Stimulated activated CD4-positive, alpha-beta T cell treated with anti-CD3 and anti-CD28 coated beads, Interleukin-1b, Interleukin-23, amount 100 ng/mL, for 48 hours (primary cell): ENCODE measurements at places on chromosomes 13 and 19.

GRCh38 chr13:40077396-40078027, 422.1 kb downstream of the COG6 start:
- DNase-seq = no peak

GRCh38 chr19:41695745-41696144, 7.7 kb upstream of the CEACAM7 start:
- DNase-seq = no peak

GRCh38 chr13:32840989-32841713, 175.1 kb upstream of the KL start:
- no peak for DNase-seq

- DNase-seq = no peak
These were observed 1237.7 kb upstream of the PCDH20 start for GRCh38 chr13:62653371-62653770.

- DNase-seq = no peak
These were observed 82.4 kb downstream of the RYR1 start for GRCh38 chr19:38515896-38516295.

GRCh38 chr13:22227895-22228294, 557.0 kb downstream of the FGF9 start:
- DNase-seq = no peak

DNA sequence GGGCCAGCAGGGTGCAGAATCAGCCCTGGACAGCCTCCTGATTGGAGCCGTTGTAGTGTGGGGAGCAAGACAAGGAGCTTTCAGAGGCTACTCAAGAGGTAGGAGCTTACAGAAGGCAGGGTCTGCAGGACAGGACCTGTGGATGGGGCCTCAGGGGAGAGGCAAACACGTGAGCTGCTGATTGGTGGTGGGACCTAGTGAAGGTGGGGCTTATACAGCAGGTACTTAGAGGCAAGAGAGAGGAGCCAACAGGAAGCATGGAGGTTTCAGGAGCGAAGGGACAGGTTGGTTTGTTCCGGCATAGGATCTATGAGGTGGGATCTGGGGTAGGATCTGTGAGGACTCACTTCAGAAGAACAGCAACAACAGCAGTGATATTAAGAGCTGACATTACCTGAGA, 32.4 kb downstream of the ZSWIM4 start:
- no peak for DNase-seq

DNA sequence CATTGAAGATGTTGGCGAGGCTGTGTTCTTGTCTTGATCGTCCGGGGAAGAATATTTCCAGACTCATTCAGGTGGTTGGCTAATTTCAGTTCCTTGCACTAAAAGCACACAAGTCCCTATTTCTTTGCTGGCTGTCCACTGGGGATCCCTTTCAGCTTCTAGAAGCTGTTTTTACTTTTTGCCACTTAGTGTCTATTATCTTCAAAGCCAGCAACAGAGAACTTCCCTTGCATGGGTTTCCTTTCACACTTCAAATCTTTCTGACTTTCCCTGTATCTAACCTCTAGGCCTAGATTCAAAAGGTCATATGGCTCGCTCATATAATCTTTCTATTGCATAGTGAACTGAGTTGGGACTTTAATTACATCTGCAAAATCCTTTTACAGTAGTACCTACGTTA, 215.3 kb upstream of the PCDH9 start:
- DNase-seq = no peak

- DNase-seq = no peak
These were observed 11.6 kb downstream of the TPM4 start for GRCh38 chr19:16087940-16088339.

DNA sequence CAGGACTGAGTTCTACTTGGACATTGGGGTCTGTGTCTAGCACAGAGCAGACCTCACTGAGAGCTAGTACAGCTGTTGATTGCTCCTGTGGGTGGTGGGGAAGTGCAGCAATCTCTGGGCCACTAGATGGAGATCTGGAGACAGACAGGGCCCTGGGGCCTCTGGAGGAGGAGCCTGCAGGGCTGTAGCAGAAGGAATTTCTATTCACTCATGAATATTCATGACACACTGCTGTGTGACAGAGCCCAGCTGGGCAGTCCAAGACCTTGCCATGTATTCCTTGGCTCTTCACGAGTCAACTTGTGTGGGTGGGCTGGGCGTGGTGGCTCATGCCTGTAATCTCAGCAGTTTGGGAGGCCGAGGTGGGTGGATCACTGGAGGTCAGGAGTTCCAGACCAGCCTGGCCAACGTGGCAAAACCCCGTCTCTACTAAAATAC, 37.5 kb downstream of the SUGP2 start:
- DNase-seq = peak; percentile 13

GRCh38 chr13:113864273-113864890, 506 bp upstream of the GAS6 start:
- DNase-seq = no peak

DNA sequence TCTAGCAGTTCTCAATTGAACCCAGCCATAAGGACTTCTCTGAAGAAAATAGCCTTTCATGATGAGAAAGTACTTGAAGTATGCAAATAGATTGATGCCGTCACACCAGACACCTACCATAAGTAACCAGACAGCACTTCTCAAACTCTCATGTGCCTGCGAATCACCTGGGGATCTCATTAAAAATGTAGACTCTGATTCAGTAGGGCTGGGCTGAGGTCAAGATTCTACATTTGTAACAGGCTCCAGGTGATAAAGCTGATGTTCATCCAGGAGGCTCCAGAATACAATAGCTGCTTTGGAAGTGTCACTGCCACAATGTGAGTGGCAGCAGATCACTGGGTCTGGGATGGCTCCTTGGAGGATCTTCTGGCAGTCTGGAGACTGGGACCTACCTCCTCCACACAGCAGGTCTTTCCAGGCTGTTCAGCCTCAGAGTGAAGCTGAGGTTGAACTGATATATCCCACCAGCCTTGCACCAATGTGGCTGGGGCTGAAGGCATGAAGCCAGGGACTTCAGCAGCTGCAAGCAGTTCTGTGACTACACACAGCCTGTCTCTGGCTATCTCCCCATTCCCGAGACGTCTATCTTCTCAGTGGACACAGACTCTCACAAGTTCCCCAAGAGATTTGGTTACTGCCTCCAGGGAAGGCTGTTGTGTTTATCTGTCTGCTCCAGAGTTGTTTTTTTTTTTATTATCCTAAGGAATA, 9.1 kb downstream of the MBNL2 start:
- DNase-seq = no peak

DNA sequence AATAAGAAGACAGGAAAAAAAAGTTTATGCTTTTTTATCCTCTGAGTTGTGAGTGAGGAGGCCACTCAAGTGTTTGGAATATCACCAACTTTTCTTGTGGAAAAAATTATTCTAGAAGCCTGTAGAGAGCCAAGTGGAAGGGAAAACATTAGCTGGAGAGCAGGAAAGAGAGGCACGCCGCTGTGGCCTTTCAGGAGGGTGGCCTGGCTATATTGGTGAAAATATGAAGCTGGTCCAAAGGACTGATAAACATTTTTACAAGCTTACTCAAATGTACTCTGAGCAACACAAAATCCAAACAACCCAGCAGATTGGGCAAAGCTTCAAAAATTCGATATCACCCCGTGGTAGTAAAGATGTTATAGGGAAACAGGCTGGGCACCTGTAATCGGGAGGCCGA, 2.3 kb upstream of the EIF3G start:
- no peak for DNase-seq

- peak; percentile 23 for DNase-seq
These were observed 2.0 kb downstream of the EPN1 start for GRCh38 chr19:55676889-55677505.

- no peak for DNase-seq
These were observed 69.1 kb downstream of the URI1 start for GRCh38 chr19:30011051-30011578.

DNA sequence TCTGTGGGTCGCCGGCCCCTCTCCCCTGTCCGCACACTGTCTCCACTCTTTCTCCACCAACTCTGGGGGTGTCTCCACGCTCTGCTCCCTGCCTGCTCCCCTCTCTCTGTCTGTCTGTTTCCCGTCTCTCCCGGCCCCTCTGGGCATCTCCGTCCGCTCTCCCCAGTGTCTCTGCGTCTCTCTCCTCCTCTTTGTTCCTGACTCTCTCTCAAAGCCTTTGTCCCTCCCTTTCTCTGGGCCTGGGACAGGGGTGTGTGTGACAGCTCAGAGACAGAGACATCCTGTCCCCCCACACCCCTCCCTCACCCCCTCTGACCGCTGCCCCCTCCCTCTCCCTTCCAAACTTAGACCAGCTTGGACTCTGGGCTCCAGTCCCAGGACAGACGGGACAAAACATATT, 668 bp upstream of the SBK3 start:
- no peak for DNase-seq

- no peak for DNase-seq
These were observed 89.4 kb downstream of the SLC25A15 start for GRCh38 chr13:40878823-40879222.

- no peak for DNase-seq
These were observed 1.3 kb upstream of the C1QTNF9 start for GRCh38 chr13:24308068-24308445.

DNA sequence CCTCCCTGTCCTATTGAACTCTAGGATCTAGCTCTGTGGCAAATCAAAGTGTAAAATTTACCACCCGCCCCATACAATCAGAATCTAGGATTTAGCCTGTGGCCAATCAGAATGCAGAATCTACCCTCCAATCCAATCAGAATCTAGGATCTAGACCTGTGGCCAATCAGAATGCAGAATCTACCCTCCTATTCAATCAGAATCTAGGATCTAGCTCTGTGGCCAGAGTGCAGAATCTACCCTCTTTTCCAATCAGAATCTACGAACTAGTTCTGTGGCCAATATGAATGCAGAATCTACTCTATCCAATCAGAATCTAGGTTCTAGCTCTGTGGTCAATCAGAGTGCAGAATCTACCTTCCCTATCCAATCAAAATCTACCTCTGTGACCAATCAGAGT, 25.8 kb downstream of the PRKD2 start:
- no peak for DNase-seq

DNA sequence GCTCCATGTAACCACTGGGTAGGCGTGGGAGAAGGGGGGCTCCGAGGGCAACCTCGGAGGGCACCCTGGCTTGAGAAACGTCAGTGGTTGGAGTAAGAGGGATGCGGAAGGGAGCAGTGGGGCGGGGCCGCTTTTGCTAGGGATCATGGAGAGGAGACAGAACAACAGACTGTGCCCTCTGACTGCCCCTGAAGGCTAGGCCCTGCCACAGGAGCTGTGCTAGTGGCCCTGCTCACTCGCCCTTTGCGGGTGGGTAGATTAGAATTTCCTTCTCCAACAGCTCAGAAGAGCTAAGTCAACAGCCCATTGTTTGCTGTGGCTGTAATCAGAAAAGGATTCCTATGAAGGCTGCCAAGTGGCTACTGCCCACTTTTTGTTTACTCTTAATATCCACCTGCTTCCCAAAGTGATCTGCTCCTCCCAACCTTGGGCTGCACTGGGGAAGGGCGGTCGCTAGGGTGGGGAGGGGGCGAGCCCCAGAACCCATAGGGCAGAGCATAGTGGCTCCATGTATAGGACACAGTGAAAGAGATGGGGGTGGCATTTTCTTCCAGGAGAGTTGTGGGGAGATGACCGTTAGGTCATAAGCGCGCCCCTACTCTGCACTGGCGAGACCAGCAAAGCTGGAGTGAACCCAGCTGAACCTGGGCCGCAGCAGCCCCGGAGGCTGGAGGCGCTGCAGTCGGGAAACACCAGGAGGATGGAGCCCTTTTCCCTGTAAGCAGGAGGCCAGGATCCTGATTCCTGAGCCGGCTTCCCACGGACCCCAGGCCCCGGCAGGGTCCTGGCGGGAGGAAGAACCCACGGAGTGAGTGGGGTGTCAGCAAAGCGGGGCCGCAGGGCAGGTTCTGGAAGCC, 1.9 kb upstream of the C1QTNF9 start:
- no peak for DNase-seq

DNA sequence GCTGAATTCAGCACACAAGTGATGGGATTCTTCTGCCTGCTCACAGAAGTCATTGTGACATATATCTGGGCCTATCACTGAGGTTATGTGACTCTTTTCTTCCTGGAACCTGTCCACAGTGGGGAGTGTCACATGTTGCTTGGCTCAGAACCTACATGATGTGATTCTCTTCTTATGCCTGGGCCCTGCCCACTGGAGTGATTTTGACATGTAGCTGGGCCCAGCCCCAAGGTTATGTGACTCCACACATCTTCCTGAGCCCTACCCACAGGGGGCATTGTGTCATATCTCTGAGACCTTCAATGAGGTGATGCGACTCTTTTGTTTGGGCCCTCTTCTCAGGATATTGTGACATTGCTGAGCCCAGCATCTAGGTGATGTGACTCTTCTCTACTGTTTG, 17.4 kb upstream of the ZNF429 start:
- DNase-seq = no peak

DNA sequence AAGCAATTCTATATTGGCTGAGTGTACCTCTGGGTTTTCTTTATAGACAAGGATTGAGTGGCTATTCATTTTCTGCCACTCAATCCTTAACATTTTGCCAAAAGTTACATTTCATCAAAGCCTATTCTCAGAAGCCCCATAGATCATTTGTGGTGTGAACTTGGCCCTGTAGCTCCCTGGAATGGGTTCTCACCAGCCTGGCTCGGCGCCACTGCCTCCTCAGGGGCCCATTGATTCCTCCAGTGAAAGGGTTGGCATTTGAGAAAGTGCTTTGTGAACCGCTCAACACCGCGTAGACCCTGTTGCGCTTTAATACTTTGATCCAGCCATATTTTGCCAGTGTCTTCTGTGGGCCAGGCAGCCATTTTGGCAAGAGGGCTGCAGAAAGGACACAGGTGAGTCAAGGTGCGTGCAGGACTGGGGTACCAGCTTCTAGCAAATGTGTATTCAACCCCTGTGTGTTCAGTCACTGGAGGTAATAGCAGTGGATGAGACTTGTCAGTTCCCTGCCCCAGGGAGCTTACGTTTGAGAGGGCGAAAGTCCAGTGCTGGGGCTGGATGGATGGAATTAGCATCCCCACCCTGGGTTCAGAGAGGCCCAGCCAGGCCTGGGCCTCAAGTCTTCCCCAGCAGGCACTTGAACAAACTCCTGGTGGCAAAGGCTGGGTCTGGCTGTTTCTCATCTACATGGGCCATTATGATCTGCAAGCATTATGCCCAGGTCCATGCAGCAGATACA, 3.8 kb downstream of the RAB8A start:
- DNase-seq = no peak

DNA sequence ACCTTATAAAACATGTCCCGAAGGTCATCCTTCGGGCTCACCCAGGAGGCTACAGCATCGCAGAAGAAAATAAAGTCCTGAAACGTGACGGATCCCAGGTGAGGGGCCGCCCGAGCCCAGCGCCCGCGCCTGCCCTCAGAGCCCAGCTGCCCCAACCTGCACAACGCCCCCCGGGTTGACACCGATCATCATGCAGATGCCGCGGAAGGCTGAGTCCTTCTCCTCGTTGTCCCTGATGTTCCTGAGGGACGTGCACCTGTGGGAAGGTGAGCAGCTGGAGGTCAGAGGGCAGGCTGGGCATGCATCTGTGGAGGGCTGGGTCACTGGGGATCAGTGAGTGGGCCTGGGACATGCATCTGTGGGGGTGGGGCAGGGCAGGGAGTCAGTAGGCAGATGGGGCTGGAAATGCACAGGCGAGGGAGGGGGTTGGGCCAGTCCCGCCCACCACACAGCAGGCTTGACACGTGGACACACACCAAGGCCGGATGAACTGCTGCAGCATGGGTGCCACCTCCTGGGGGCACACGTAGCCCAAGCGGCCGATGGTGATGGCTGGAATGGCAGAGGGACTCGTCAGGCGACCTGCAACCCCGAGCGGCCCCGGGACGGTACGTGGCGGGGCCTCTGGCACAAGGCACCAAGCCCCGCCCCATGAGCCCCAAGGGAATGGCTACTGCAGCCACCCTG, 5.3 kb upstream of the FBXW9 start:
- DNase-seq = no peak

GRCh38 chr13:39347926-39348901, 254.8 kb downstream of the LHFPL6 start:
- DNase-seq = no peak
